ENCODE measurements at places on chromosomes 6 and 20. TPM values are rescaled to one million over a fixed set of nuclear protein-coding genes. Genes with fewer than 3 reads are reported as not detected.

PPARD gene
- 0.98 TPM for polyA plus RNA-seq

DNA sequence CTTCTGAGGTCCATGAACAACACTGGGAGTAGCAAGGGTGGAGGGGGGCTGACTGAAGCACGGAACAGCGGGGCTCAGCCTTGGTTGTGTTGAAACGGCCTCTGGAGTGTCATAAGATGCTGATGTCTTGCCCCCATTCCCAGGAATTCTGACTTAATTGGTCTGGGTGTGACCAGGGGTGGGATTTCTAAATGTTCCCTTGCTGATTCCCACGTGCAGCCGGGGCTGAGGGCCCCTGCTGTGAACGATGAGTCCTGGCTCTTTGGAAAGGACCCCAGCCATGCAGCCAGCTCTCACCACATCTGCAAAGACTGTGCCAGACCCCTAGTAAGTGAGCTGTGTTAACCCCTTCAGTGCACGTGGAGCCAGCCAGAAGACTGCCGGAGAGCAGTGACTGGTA is 28.6 kb upstream of the FAM50B start:
- no peaks in the 10 kb centered on the region for H3K27me3 ChIP-seq
- no peak overlapping the region for H3K4me3 ChIP-seq
- H3K36me3 ChIP-seq = no peaks in the 10 kb centered on the region
- no peaks in the 10 kb centered on the region for H3K4me1 ChIP-seq

GRCh38 chr6:117456250-117456649 is 26.2 kb upstream of the DCBLD1 start:
- no peak overlapping the region for H3K27ac ChIP-seq
- peaks cover 1% of the 10 kb centered on the region for H3K27me3 ChIP-seq
- no peak overlapping the region for H3K4me3 ChIP-seq
- no peak for DNase-seq
- H3K4me1 ChIP-seq = peaks cover 14% of the 10 kb centered on the region
- H3K36me3 ChIP-seq = no peaks in the 10 kb centered on the region

GRCh38 chr6:79657238-79657637 is 26.1 kb downstream of the SH3BGRL2 start:
- H3K27ac ChIP-seq = no peak overlapping the region
- H3K4me1 ChIP-seq = no peaks in the 10 kb centered on the region
- H3K4me3 ChIP-seq = no peak overlapping the region
- H3K36me3 ChIP-seq = no peaks in the 10 kb centered on the region
- no peak for DNase-seq

- H3K36me3 ChIP-seq = no peaks in the 10 kb centered on the region
- no peaks in the 10 kb centered on the region for H3K4me1 ChIP-seq
- no peak for DNase-seq
These were observed 123.2 kb downstream of the RIN2 start for GRCh38 chr20:19881080-19881840.

All from immature natural killer cell (primary cell).